HFF-Myc (cell line): ENCODE measurements at places on chromosomes 4 and X.

DNA sequence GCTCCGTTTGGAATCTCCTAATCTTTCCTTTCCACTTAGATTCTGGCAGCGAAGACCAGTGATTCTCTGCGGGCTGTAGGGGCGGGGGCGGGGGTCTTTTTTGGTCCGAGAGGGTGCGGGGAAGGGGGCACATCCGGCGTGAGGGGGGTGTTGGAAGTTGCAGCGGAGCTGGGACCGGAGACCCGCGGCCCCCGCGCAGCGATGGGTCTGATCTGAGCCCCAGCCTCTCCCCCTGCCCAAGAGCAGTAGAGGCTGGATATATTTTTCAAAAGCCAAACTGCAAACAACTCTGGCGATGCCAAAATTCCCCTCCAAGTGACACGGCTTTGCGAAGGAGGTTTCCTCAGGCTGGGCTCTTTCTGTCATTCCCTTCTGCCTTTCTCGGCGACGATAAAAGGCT, 355 bp downstream of the GRID2 start:
- DNase-seq, result no peak

DNA sequence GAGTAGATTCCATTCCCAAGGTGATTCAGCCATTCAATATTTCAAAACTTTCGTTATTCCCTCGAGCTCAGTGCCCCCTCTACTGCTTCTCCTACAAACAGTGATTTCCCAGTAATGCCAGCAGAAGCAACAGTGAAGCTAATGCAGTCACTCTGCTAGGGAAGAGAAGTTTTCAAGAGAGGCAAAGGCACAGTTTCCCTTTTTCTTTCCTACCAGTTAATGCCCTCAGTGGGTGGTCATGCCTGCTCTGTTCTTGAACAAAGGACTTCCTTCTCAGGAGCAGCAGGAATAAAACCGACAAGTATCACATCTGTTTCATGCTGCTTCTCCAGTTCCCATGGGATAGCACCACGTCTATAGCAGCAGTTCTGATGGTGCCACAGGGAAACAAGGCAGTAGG, 317.2 kb downstream of the TENM3 start:
- no peak for DNase-seq

- no peak for DNase-seq
Observed at GRCh38 chr4:147980586-147980985, 248.7 kb downstream of the ARHGAP10 start.

DNA sequence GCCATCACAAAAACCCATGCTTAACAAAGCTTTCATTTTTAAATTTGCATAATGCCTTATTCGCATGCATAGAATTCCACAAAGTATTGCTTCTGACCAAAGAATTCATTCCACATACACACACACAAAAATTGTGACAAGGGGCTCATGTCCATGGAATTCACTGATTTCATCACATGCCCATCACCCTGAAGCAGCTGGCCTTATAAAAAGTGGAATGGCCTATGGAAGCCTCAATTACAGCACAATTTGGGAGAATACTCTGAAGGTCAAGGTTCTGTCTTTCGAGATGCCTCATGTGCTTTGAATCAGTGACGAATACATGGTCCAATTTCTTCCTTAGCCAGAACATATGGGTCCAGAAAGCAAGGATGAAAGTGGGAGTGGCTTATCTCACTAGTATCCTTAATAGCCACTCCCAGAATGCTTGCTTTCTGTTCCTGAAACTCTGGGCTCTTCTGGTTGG, 165.7 kb downstream of the KDR start:
- peak; percentile 9 for DNase-seq

GRCh38 chr4:45063696-45064095, 337.3 kb upstream of the GNPDA2 start:
- no peak for DNase-seq

- no peak for DNase-seq
Observed at GRCh38 chr4:55127053-55127452, 1.7 kb upstream of the KDR start.

- no peak for DNase-seq
Observed at GRCh38 chrX:154549766-154550165, 2.3 kb downstream of the IKBKG start.

DNA sequence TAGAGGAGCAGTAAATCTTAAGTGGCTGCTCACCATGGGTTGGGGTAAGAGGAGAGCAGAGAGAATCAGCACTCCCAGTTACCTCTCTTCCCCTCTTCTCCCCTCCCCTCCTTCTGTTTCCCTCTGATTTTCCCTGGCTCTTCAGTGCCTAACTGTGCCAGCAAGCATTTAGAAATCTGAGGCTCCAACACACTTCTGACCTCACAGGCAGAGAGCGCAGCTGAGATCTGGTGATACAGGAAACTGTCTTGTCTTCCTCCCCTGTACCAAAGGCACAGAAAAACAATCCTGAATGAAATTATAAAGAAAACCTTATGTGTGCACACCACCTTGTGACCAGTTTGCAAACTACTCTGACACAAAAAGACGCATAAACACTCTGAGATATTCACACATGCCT, 82.4 kb upstream of the SMIM10 start:
- no peak for DNase-seq

DNA sequence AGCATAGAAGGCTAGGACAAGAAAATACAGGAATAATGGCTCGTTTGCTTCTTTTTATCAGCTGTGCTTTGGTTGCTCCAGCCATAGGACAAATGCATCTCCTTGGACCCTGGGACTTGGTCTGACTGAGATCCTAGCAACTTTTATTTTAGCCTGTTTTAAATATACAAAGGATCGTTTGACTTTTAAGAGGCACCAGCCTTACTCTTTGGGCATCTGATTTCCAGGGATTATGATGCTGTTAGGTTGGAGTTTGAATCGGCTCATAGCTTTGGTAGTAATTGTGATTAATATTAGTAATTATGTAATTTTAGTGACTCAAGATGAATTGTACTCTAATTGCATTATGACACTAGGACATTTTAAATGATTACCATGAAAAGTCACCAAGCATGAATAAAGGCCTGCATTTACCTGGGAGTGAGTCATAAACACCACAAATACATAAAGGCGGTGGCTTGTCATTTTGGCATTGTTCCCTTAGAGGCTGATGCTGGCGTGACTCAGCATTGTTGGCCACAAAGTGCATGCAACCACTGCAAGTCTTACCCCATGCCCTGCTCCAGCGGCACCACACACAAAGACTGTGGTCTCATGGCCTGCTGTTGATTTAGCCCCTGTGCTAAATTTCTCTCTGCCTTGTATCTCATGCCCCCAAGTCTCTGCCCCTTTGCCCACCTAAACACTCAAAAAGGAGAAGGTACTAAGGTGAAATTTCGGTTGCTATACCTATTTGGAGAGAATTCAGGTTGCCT, 12.4 kb downstream of the GPAT3 start:
- peak; percentile 91 for DNase-seq

- DNase-seq, result no peak
Observed at GRCh38 chrX:53266914-53267313, 14.5 kb downstream of the IQSEC2 start.

DNA sequence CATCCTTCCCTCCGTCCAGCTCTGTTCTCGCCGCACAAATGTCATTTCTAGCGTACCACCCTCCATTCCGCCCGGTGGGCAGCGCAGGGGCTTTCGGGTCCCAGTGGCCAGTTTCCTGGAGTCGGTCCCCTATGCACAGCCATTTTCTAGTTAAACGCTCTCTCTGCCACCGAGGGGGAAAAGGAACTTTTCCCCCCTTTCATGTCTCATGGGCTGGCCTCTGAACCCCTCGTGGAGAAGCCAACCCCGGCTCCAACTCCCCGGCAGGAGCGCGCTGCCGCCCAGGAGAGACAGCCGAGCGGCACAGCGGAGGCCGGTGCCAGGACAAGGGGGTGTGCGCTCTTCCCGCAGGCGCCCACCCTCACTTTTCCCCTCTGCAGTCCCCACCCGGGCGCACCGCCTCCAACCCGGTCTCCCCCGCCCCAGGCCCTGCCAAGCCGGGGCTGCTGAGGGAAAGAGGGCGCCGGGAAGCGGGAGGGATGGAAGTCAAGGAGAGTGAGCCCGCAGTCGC, 662 bp downstream of the APBB2 start:
- no peak for DNase-seq

GRCh38 chr4:163243297-163243981, 76.7 kb upstream of the NAF1 start:
- no peak for DNase-seq

DNA sequence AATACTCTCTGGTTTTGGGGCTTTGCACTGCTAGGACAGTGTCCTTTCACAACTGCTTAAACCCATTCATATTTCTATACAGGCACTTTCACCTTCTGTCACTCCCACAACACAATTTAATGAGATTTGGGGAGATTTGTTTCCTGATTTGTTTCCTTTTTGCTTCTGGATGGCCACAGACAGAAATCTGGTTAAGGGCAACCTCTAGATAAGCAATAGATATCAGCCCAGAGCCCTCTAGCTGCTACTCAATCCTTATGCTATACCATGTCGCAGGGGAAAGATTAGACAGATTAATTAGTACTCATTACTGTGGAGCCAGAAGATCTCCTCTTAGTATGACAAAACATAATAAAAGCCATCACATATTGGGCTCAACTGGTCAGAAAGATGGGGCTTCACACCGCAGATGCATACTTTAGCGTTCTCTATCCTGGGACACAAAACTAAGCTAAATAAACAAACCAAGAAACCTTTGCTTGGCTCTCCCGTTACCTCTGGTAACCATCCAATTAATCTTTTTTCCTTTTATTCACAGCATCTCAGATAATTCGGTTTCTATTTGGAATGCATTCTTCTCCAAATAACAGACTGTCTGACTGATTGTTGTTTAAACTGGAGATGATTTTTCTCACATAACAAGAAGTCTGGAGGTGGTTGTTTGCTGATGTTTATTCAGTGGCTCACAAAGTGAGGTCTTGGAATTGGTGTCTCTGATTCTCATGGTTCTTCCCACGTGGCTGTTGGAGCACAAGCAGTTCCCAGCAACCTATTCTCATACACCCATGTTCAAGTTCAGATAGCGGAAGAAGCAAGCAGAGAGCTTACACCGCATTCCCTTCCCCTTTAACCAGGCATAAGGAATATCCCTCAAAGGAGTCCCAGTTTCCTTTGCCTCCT, 41.0 kb upstream of the ZNF330 start:
- no peak for DNase-seq

- DNase-seq, result no peak
Observed at GRCh38 chrX:1502241-1502640, 34.7 kb downstream of the P2RY8 start.

- no peak for DNase-seq
Observed at GRCh38 chrX:74419864-74420195, 1.5 kb upstream of the SLC16A2 start.

DNA sequence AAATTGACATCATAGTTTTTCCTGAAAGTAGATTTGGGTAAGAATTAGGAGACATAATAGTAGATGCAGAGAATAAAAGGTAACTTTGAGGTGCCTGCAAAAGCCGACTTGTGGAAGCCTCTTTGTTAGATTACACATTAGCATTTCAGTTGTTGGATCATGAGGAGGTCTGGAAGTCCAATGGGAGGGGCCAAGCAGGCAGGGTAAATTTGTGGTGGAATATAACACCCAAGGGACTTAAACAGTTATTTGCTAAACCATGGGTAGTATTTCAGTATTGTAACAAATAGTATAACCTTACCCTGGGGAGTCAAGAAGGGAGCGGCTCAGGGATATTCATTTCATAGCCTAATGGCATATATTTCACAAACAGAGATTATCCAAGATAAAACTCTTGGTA, 810.7 kb upstream of the AMOT start:
- DNase-seq, result no peak

GRCh38 chr4:53234111-53234510, 131.8 kb downstream of the SCFD2 start:
- no peak for DNase-seq

DNA sequence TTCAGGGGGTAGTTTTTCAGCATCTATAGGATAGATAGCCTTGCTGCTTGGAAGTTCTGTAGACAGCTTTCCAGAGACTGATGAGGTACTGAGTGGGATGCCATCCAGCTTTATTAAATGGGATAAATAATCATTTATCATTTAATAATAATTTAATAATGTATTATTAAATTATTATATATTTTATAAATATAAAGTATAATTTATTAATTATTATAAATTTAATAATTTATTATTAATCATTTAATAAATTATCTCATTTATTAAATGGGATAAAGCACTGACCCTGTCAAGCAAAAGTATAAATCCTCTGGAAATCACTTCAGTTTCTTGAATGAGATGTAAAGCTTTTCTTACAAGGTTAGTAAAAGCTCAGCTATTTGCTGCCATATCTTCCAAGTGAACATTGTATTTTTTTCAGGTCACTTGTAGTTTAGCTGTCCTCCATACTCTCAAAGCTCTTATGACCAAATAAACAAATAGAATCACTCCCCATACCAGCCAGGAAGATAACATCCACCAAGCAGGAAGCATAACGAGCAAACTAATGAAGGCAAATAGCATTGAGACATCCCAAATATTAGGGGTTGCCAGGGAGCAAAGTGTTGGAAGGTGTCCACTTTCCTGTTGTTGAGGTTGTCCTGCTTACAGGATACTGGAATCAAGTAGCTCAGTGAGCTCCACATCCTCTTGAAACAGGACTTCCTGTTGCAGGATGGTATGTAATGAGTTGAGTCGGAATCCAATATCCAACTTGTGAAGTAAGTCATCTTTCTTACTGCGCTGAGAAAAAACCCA, 88.9 kb downstream of the ZNF674 start:
- DNase-seq, result no peak

DNA sequence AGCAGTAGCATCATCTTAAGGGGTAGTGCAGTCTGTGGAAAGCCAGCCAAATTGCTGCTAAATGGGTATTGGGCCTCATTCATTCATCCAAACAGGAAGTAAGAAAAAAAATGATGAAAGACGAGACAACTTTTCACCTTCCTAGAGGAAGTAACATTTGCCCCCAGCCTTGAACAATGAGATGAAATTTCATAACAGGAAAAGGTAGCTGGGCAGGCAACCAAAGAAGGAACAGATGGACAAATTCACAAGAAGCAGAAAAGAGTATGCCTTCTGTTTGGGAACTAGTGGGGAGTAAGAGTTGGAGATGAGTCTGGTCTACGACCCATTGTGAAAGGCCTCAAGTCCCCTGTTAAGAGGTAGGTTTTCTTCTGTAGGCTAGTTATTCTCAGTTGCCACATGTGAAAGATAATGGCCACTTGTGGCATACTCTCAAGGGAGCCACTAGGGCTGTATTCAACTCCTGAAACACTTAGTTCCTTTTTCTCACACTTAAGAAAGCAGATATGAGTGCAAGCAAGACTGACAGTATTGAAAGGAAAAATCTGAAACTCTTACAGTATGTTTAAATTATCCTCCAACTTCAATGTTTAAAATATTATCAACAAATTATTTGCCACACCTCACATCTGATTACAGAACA, 190.4 kb downstream of the AR start:
- no peak for DNase-seq
